Activated T-helper 1 cell treated with anti-CD3 and anti-CD28 coated beads, Interleukin-2, amount 50 U/mL, for 16 hours (primary cell): ENCODE measurements at places on chromosomes 4 and X.

- DNase-seq: no peak
Measured at GRCh38 chr4:138658518-138658917, 357.1 kb upstream of the NOCT start.

- no peak for DNase-seq
Measured at GRCh38 chr4:113383111-113383785, 333.8 kb downstream of the ANK2 start.

DNA sequence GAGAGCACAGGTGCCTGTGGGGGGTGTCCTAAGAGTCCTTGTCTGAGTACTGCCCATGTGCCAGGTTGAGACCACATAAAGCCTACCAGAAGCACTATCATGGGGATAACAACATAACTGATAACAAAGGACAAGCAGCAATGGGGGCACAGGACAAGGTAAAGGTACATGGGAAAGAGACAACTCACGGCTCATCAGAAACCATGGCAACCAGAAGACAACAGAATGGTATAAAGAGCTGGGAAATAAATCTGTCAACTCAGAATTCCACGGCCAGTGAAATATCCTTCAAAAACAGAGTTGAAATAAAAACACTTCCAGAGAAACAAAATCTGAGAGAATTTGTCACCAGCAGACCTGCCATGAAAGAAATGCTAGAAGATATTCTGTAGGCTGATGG, 20.0 kb downstream of the CENPU start:
- no peak for DNase-seq

- no peak for DNase-seq
Measured at GRCh38 chr4:183966371-183966770, 61.3 kb downstream of the STOX2 start.

- no peak for DNase-seq
Measured at GRCh38 chr4:121697564-121697963, 784 bp upstream of the ANXA5 start.

DNA sequence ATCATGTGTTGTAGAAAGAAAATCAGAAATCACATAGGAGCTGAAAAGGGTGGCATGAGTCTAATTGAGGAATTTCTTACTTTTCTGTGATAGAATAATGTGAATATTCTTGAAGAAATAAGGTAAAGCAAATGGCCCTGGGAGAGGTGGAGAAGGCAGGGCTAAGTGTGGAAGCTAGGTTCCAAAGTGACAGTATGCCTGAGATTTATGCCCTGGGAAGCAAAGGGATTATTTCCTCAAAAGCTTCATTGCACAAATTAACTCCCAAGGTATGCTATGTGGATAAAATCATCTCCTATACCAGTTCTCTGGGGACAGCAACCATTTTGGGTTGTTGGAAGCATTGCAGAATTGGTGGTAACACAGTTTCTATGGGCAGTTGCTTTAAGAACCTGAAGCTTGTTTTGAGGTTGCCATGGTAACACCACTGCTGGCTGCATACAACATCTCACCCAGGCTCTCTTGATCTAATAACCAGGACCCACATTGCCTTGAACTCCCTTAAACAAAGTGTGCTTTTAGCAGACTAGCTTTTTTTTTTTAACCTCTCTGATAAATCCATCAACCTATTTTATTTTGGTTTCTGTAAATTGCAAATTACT, 21.0 kb downstream of the MAOA start:
- DNase-seq: no peak

DNA sequence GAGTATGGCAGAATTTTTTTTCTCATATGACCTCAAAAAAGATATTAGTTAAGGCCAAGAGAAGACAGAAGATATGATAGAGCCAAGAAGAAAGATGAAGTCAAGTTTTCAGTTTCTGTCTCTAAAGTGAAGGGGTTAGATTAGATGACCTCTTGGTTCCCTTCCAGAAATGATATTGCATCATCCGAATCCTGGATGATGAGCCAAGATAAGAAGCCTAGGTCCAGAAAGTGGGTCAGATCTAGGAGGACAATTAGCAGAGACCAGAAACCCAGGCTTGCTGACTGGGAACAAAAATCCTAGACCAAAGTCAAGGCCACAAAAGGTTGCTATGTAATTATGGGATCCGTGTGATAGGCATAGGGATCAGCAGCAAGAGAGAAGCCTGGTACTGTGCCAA, 20.2 kb downstream of the SATL1 start:
- DNase-seq: no peak
